Caudate nucleus (tissue), 63 donors: ENCODE measurements at places on chromosomes 6 and 20.

GRCh38 chr6:3900744-3901336, 51.7 kb downstream of the FAM50B start:
- no peak for DNase-seq

DNA sequence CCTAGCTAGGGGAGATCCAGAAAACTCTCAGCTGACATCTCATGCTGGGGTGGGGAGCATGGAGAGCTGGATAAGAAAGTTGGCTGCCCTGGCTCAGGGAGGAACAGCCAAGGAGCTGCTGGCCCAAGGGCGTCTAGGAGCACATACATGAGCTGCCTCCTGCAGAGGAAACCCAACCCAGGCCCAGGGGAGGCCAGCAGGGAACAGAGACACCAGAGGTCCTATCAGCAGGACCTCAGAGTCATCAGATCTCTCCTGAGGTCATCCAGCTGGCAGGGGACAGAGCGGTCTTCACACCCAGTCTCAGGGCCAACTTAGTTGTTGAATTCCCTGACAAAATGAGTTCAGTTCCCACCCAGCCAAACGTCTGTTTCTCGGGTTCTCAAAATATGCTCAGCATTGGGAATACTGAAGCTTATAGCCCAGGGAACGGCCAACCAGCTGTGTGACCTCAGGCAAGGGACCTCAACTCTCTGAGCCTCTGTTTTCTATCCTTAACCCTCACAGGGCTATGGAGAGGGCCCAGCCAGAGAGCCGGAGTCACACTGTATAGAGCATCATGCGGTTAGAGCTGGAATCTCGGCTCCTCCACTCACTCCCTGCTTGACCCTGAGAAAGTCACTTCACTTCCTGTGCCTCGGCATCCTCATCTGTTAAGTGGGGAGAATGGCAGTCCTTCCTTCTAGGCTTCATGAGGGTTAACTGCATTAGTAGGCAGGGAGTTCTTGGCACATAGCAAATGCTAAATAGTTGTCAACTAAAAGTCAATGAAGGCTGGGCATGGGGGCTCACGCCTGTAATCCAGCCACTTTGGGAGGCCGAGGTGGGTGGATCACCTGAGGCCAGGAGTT, 13.8 kb downstream of the ADA start:
- no peak for DNase-seq

- DNase-seq: no peak
These were observed 101.2 kb downstream of the ATP9A start for GRCh38 chr20:51667002-51667408.

GRCh38 chr20:32434434-32434833, 76.3 kb downstream of the ASXL1 start:
- DNase-seq: no peak

DNA sequence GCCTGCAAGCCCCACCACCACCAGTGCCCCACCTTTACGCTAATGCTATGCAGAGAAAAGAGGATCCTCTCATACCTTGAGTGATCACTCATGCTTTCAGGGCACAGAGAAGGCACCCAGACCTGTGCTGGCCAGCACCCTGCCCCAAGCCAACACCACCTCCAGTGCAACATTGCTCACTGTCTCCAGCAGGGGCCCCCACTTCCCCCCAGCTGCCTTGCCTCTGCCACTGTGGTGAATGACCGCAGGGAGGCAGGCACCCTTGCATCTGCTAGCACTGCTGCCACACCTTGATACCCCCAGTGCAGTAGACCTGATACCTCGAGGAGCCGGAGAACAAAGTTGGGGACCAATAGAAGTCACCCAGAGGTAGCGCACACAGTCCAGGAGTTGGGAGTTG, 139.2 kb upstream of the PLN start:
- DNase-seq: no peak

- DNase-seq: peak; percentile 62
These were observed 804 bp downstream of the ELOVL5 start for GRCh38 chr6:53347921-53348370.

GRCh38 chr6:6801005-6801335, 212.4 kb downstream of the LY86 start:
- no peak for DNase-seq

- DNase-seq: no peak
These were observed 15.2 kb upstream of the ATXN1 start for GRCh38 chr6:16776394-16777017.

GRCh38 chr6:26401389-26401986, 587 bp upstream of the BTN3A1 start:
- no peak for DNase-seq

- no peak for DNase-seq
These were observed 96.9 kb downstream of the PRSS35 start for GRCh38 chr6:83609248-83609647.

- DNase-seq: no peak
These were observed 110.3 kb upstream of the BACH2 start for GRCh38 chr6:90406957-90407356.

DNA sequence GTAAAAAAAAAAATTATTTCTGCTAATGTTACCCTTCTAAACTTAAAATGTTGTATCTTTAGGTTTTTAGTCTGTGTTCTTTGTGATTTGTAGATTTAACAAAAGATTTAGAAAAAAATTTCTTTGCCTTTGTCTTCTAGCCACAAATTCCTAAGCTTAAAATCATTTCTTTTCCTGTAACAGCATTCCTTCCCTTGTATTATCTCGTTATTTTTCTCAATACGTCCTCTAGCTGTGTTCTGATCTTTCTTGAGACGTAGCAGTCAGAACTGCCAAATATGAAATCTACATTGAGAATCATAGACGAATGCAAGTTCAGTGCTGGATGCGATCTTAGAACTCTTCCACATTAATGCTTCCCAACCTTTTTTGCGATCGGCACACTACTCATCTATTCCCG, 283.1 kb downstream of the UTRN start:
- no peak for DNase-seq

- DNase-seq: no peak
These were observed 32.9 kb downstream of the NUDT3 start for GRCh38 chr6:34359418-34360158.

DNA sequence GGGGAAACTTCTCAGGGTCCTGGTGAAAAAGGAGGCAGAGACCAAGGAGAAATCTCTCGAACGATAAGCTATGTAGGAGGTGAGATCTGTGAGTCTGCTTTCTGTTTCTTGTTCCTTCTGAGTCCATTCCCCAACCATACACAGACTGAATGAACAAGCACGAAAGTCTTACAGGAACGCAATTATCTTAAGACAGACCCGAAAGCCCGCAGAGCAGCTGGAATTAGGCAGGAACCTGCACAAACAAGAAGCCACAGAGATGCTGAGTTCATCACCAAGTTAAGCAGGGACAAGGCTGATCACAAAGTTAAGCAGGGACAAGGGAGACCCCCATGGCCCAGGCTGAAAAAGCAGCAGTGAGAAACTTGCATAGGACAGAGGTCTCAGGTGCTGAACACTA, 21.4 kb upstream of the NELFCD start:
- DNase-seq: no peak

DNA sequence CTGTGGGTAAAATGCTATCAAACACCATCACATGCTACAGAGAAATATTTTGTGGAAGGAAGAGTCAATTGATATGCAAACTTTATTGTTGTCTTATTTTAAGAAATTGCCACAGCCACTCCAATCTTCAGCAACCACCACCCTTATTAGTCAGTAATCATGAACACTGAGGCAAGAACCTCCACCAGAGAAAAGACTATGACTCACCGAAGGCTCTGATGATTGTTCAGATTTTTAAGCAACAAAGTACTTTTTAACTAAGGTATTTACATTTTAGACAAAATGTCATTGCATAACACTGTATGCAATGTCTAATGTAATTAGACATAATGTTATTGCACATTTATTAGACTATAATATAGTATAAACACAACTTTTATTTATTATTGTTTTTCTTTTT, 26.2 kb upstream of the MMP24 start:
- DNase-seq: no peak

DNA sequence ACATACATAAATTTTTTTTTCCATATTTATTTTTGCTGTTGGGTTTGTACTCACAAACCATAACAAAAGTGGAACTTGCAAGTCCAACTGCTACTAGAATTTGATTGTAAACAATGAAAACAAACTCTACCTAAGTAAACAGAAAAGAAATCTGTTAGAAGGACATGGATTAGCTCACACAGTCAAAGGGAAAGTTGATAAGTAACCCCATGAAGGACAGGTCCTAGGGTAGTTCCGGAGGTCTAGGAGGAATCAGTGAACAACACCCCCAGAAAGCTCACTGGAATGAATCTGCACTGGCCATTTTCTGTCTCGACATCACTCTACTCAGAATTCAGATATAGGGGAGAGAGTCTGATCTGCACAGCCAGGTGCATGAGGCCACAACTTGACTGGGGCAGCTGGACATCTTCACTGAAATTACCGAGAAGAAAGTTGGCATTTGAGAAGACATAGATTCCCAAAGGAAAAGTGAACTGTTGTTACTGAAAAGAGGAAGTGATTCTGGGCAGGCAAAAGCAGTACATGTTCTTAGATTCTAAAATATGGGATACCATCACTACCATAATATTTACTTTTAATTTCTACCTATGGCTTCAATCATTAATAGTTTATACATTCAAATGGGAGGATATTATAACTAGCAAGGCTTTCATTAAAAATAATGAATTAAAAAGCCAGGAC, 76.4 kb downstream of the HMGN3 start:
- DNase-seq: no peak

DNA sequence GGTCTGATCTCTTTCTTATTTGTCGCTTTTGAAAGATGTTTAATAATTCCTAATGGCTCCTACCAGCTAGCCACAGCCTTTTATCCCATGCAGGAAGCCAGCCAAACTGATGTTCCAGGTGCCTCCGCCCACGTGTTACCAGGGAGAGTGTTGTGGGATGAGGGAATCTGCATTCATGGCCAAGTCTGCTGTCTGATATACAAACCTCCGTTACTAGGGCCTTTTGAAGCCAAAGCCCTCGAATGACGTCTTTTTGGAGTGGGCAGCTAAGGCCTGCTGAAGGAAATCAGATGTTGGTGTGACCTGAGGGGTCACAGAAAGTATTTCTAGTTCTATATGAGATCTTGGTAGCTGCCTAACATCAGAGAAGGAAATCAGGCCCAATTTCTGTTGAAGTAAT, 21.3 kb downstream of the STK35 start:
- no peak for DNase-seq

GRCh38 chr20:48574383-48574782, 253.4 kb downstream of the PREX1 start:
- no peak for DNase-seq

DNA sequence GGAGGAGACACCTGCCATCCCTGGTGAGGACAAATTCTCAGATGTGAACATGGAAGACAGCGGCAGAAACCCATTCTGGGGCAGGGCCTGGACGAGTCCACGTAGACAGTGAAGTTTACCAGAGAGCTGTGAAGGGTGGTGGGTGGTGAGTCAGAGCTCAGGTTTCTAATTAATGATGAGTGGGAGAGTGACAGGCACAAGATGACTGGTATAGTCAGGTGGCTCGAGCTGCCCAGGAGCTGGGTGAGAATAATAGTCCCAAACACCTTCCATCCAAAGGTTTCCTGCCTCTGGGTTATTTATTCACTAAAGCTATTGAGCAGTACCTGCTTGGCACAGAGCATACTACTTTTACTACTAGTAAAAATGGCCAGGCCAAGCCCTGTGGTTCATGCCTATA, 6.0 kb downstream of the TLDC2 start:
- no peak for DNase-seq

DNA sequence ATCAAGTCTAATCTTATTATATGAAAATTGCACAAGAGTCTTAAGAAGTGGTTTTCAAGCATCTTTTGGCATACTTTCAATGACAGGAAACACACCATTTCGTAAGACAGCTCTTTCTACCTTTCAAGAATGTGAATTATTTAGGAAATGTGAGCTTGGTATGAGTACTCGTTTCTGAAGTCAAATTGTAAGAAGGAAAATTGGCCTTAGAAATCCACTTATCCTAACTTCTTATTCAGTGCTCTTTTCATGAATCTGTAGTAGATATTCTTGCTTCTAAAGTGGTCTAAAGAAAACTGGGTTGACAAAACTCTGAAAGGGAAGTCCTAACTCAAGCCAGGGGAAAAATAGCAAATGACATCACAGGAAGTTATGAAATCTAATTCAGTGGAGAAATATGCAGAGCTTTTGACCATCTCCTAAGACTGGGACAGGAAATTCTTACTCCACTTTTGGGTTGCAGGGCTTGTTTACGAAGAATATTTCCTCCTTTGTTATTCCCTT, 38.5 kb upstream of the OGFRL1 start:
- no peak for DNase-seq

GRCh38 chr6:56280126-56280525, 32.7 kb upstream of the COL21A1 start:
- DNase-seq: no peak

GRCh38 chr6:165439928-165440554, 130.6 kb upstream of the C6orf118 start:
- DNase-seq: no peak

GRCh38 chr6:130029163-130029562, 10.8 kb downstream of the L3MBTL3 start:
- DNase-seq: no peak

- no peak for DNase-seq
These were observed 128.4 kb downstream of the BCKDHB start for GRCh38 chr6:80234908-80235307.

DNA sequence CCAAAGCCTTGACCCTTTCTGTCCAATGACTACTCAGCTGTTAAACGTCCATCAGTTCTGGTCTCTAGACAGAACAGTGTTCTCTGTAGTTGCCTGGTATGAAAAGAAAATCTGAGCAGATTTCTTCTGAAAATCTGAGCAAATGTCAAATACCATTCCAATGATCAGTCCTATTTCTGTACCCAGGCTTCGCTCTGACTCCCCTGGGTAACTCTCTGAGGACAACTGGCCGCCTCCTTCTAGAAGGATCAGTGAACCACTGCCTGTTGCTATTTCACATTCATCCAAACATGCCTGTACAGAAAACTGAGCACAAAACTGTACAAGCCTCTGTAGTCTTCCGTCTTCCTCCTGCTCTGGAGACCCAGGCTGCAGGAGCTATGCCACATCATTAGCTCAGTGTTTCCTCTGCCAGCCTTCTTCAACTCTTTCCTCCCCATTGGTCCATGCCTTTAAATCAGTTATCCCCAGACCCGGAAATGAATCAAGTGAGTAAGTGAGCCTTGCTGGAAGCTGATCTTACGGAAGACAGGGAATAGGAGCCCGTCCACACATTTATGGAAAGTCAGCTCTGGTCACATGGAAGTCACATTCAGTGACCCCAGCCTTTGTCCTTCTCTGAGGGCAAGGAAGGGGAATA, 63.3 kb downstream of the DAAM2 start:
- DNase-seq: no peak
